ENCODE measurements at places on chromosomes 4 and X.

- no peak for DNase-seq
These were observed 11.5 kb downstream of the FGB start for GRCh38 chr4:154574311-154574710.

GRCh38 chr4:93791570-93792195 lies 36.9 kb upstream of the ATOH1 start:
- peak; percentile 77 for DNase-seq

GRCh38 chr4:78722320-78722719 lies 53.8 kb upstream of the BMP2K start:
- DNase-seq = no peak

DNA sequence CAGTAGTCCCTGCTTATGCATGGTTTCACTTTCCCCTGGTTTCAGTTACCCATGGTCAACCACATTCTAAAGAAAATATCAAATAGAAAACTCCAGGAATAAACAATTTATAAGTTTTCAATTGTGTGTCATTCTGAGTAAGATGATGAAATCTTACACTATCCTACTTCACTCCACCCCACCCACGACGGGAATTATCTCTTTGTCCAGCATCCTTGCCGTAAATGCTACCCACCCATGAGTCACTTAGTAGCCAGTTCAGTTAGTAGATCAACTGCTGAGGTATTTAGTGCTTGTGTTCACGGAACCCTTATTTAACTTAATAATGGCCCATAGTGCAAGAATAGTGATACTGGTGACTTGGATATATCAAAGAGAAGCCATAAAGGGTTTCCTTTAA lies 91.4 kb downstream of the KLHL13 start:
- no peak for DNase-seq

DNA sequence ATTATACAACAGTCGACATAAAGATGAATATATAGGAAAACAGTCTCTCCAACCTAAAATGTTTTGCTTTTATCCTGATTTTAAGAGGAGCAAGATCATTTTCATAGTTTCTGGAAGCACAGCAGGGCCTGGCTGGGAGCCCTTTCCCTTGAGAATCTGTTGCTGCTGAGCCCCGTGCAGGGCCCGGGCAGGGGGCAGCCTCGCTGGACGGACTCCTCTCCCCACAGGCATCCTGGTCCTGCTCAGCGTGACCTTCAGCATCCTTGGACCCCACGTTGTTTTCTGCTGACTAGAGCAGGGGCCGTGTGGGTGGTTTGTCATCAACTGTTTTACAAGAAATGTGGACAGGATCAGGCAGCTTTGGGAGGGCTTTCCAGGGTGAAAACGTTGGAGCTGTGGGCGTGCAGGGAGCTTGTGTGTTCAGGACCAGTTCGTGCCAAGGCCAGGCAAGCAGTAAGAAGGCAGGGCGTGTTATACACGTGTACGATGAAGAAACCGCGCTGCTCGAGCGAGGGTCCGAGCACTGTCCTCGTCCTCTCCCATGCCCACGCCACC lies 25.0 kb downstream of the CPZ start:
- DNase-seq = no peak

Data from NCI-H82 (cell line).